Heart right ventricle (tissue), 16 donors: ENCODE measurements at places on chromosomes 16 and 17. TPM values are rescaled to one million over a fixed set of nuclear protein-coding genes. Genes with fewer than 3 reads are reported as not detected.

Gene ATP1B2
- total RNA-seq = 1.4 TPM

Gene SLC26A11
- total RNA-seq = 4.9 TPM

Gene FGF11
- 6.6 TPM for total RNA-seq

Gene KCNJ18
- total RNA-seq = not detected

Gene CACNG4
- total RNA-seq = not detected

Gene SPG7
- total RNA-seq = 117 TPM

- peak; percentile 24 for DNase-seq
Observed at GRCh38 chr17:28227316-28228108, 91.5 kb upstream of the TMEM97 start.

DNA sequence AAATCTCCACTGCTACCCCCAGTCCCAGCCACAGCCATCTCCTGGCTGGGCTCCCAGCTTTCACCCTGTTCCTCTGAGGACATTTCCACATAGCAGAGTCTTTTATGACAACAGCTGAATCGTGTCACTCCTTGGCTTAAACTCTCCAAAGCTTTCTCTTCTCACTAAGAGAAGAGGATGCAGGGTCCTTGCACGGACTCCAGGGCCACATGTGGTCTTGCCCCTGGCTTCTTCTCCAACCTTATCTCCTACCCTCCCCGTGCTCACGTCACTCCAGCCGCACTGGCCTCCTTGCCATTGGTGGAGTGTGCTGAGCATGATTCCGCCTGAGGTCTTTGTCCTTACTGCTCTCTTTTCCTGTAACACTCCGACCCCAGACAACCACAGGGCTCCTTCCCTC is 39.9 kb upstream of the CCDC182 start:
- peak; percentile 62 for DNase-seq

DNA sequence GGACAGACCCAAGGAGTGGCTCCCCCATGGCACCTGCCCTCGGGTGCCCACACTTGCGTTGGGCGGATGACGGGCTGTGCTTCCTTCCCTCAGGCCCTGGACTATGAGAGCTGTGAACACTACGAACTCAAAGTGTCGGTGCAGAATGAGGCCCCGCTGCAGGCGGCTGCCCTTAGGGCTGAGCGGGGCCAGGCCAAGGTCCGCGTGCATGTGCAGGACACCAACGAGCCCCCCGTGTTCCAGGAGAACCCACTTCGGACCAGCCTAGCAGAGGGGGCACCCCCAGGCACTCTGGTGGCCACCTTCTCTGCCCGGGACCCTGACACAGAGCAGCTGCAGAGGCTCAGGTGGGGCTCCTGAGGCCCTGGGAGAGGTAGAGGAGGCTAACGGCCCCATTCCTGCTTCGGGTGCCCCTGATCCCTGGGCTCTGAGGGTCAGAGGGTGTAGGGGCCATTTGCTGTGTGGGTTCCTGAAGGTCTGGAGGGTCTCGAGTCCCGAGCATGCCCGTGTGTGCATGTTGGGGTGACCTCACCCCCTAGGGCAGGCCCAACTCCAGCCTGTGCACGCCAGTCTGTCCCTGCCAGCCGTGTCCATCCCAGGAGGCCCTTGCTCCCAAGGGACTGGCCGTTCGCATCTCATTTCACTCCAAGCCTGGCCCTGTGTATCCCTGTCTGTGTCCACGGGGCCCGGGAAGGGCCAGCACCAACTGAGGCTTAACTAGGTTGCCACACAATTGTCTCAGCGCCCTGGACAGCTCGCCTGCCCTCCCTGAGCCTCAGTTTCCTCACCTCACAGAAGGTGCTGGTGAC is 10.0 kb downstream of the SLC22A31 start:
- DNase-seq = no peak

DNA sequence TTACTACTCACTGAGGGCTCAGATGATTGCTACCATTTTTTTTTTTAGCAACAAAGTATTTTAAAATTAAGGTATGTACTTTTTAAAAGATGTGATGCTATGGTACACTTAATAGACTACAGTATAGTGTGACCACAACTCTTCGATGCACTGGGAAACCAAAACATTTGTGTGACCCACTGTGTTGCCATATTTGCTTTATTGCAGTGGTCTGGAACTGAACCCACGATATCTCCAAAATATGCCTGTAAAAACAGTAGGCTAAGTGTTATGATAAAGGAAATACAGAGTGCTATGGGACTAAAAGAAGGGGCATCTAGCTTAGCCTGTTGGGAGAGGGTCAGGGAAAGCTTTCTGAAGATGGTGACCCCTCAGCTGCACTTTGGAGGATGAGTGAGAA is 41.6 kb upstream of the HNF1B start:
- DNase-seq = no peak

- DNase-seq = no peak
Observed at GRCh38 chr16:8355675-8356074, 234.6 kb downstream of the TMEM114 start.

Gene STAT5A
- 13.4 TPM for total RNA-seq

Gene CCT6B
- 1.4 TPM for total RNA-seq

GRCh38 chr16:79150632-79151310 is 449.8 kb downstream of the MAF start:
- DNase-seq = no peak

Gene CDH8
- 0.49 TPM for total RNA-seq

GRCh38 chr16:80466024-80466987 is 74.5 kb upstream of the DYNLRB2 start:
- peak; percentile 57 for DNase-seq

DNA sequence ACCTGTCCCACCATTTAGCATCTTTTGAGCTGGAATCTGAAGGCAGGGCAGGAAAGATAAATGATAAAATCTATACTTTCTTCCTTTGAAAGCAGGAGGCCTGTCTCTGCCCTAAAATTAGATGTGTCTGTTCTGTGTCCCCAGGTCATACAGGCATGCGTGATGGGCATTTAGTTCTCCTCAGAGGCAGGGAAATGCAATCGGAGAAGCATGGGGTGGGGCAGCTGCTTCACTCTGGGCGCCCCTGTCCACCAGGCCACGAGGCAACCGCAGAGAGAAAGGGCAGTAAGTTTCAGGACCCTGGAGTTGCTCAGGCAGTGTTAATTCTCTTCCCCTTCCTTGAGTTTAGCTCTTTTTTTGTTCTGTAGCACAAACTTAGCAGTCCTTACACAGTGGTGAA is 25.1 kb downstream of the CLUAP1 start:
- no peak for DNase-seq

DNA sequence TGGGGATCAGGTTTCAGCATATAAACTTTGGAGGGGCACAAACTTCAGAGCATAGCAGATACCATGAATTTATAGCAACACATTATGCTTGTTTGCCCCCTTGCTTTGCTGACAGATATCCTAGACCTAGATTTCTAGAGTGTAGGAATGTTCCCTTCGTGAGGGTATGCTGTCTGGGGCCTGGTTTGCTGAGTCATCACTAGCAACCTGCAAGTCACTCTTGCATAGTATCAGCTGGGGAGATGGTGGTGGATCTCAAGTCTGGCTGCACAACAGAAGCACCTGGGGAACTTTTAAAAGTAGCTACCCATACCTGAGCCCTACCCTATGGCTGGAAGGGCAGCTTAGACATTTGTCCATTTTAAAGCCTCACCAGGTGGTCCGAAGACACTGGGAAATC is 22.3 kb upstream of the HSBP1 start:
- DNase-seq = no peak

Gene SLFN5
- 25.4 TPM for total RNA-seq

DNA sequence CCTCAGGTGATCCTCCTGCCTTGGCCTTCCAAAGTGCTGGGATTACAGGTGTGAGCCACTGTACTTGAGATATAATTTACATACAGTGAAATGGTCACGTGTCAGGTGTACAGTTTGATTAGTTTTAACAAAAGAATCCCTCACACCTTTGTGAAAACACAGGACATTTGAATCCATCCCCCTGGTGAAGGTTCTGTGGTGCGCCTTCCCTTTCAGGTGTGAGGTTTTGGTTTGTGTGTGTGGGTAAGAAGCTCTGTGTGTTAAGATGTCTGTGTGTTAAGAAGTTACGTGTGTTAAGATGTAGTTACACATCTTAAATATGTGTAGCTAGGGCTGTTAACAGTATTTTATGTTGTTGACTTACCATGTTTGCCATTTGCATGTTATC is 4.4 kb downstream of the SEC14L1 start:
- no peak for DNase-seq

GRCh38 chr17:35257208-35257659 is 14.4 kb downstream of the SLFN5 start:
- peak; percentile 16 for DNase-seq

DNA sequence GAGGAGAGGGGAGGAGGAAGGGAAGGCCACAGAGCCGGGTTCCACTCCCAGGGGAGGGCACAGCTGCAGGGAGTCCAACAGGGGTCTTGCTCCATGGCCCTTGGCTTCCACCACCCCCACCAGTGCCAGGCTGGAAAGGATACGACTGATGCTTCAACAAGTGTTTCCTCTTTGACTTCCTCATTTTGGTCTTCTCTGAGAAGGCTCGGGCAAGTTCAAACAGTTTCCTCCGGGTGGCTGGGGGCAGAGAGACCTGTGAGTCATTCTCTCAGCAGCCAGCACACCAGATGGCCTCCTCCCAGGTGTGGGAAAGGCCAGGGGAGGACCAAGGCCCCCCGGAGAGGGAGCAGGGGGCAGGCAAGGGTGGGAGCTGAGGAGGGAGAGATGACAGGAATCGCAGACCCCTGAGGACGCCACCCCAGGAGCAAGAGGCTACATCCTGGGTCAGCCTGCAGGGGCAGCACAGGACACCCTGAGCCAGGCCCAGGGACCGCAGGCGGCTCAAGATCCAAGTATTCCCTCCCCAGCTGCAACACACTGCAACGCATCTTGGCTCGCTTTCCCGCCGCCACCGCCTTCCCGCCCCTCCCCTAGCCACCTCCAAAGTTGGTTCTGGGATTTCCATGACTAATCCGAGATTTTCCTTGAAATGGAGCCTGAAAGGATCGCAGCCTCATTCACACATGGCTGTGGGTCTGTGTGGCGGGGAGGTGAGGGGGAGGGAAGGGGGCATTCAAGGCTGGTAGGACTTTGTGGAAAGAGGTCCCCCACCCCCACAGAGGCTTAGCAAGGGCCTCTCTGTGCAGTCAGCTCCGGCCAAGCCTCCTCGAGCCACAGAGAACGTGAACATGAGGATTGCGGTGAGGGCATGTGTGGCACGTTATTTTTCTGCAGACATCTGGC is 18.4 kb upstream of the MRPS23 start:
- peak; percentile 79 for DNase-seq

GRCh38 chr17:6970992-6971391 is 24.9 kb upstream of the ALOX12 start:
- no peak for DNase-seq

DNA sequence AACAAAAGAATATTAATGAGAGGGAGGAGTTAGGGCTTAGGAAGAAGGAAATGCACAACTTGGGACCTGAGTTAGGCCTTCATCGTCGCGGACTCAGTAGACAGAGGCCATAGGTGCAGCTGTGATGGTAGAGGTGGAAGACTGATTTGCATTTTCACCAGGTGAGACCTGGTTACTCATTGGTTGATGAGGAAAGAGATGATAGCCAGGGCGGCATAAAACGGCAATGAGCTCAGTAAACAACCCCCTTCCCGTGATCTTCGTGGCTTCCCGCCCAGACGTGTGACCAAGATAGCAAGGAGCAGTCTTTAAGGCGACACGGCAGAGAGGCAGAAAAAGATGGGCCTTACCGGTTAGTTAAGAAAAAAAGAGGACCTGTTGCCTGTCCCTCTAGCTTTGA is at the start of gene TMC5:
Gene TMC5, plus strand, starts transcription at position 244 of the 400 bp plus-strand sequence. CDS start 22,156 bp downstream, outside the sequence.
- DNase-seq = no peak

GRCh38 chr16:87569601-87570571 is 32.4 kb upstream of the JPH3 start:
- DNase-seq = no peak

- no peak for DNase-seq
Observed at GRCh38 chr17:4156750-4157381, 13.9 kb downstream of the CYB5D2 start.

GRCh38 chr17:3546521-3546920 is 11.1 kb downstream of the TRPV3 start:
- no peak for DNase-seq

GRCh38 chr17:28949185-28950016 is 1.9 kb downstream of the PHF12 start:
- peak; percentile 66 for DNase-seq

- DNase-seq = peak; percentile 98
Observed at GRCh38 chr17:1684378-1685189, at the start of gene PRPF8. Gene PRPF8, minus strand, starts transcription at chr17:1684867. Its CDS starts 296 bp downstream, at chr17:1684571.

GRCh38 chr17:42311240-42312034 is 23.1 kb downstream of the STAT5A start:
- DNase-seq = peak; percentile 82

DNA sequence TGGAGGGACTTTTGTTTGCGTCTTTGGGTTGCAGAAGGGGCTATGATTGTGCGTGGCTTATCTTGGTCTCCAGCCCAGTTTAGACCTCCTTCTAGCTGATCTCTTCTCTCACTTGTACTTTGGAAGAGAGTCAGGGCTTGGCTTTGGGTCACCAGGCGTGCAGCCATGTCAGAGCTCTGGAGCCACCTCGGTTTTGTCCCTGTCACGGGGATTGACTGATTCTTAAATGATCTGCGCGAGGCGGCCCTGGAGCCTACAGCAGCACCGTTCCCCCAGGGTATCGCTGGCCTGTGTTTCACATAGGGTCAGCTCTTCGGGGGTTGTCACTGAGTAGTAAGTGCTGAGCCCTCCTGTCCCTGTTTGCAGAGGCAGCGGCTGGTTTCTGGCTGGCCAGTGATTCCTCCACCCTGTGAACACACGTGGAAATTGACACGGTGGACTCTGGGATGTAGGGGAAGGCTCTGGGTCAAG is 209.8 kb upstream of the CHMP6 start:
- DNase-seq = no peak

DNA sequence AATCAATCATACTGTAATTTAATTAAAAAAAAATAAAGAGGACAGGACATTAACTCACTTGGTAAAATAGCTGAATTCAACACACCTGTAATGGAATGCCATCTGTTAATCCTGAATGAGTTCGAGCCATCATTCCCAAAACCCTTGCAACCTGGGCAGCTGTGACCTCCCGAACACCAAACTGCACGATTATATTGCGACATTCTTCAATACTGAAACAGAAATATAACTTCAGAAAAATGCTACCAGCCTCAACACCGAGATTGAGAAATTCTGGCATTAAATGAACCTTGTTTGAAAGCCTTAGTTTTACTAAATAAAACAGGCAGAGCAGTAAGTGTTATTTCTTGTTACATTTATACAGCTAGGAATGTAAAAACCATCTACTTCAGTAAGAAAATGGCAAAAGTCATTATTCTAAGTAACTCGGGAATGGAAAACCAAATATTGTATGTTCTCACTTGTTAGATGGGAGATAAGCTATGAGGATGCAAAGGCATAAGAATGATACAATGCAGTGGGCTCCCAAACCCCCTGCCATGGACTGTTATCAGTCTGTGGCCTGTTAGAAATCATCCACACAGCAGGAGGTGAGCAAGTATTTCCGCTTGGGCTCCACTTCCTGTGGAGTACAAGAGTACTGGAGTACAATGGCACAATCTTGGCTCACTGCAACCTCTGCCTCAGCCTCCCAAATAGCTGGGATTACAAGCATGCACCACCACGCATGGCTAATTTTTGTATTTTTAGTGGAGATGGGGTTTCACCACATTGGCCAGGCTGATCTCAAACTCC is 46.5 kb downstream of the CNOT1 start:
- no peak for DNase-seq

- no peak for DNase-seq
Observed at GRCh38 chr17:45429339-45430005, 3.2 kb downstream of the ARHGAP27 start.

- DNase-seq = no peak
Observed at GRCh38 chr16:23523876-23524385, 13.6 kb upstream of the GGA2 start.

Gene TMEM235
- total RNA-seq = not detected

Gene KRTAP4-5
- not detected for total RNA-seq

Gene ETV4
- 0.40 TPM for total RNA-seq
